ENCODE measurements at places on chromosomes 2 and 18. TPM values are rescaled to one million over a fixed set of nuclear protein-coding genes. Genes with fewer than 3 reads are reported as not detected.

The EMILIN1 gene
- 161 TPM for total RNA-seq

The SPEG gene
- total RNA-seq: 7.3 TPM

The MARCO gene
- 425 TPM for total RNA-seq

The ACTG2 gene
- total RNA-seq: 156 TPM

The ARHGEF33 gene
- 1.2 TPM for total RNA-seq

All from left lung (tissue), 14 donors.